Nephron progenitor cell (in vitro differentiated cells): ENCODE measurements at places on chromosomes 12 and 14.

GRCh38 chr12:49305762-49306510 lies 11.0 kb downstream of the PRPH start:
- no peak for DNase-seq

DNA sequence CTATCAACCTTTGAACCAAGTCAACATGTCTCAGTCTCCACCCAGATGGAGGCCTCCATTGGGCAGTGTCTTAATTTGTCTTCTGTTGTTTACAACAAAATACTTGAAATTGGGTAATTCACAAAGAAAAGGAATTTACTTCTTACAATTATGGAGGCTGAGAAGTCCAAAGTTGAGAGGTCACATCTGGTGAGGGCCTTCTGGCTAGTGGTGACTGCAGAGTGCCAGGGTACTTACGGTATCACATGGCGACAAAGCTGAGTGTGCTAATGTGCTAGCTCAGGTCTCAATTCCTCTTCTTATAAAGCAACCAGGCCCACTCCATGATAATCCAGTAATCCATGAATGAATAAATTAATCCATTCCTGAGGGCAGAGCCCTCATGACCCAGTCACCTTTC lies 4.7 kb downstream of the NID2 start:
- no peak for DNase-seq

DNA sequence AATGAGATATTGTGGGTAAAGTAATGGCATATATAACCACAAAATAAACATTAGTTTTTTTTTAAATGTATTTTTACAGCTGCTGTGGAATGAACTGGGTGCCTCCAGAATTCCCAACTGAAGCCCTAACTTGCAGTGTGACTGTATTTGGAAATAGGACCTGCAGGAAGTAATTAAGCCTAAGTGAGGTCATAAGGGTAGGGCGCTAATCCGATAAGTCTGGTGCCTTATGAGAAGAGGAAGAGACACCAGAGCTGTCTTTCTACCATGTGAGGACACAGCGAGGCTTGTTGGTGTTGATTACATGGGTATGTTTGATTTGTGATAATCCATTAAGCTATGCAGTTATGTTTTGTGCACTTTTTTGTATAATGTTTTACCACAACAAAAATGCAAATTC lies 136.8 kb downstream of the TPH2 start:
- no peak for DNase-seq

GRCh38 chr12:30794591-30795409 lies 40.0 kb upstream of the CAPRIN2 start:
- no peak for DNase-seq

- no peak for DNase-seq
Measured at GRCh38 chr14:66709291-66709690, 201.3 kb downstream of the GPHN start.

GRCh38 chr14:104069541-104069940 lies 16.0 kb upstream of the ASPG start:
- no peak for DNase-seq
